ENCODE measurements at places on chromosomes 2 and 18. TPM values are rescaled to one million over a fixed set of nuclear protein-coding genes. Genes with fewer than 3 reads are reported as not detected.

REG1B gene
- total RNA-seq = not detected

LRATD1 gene
- 14.2 TPM for total RNA-seq

ATP5MC3 gene
- 209 TPM for total RNA-seq

DNA sequence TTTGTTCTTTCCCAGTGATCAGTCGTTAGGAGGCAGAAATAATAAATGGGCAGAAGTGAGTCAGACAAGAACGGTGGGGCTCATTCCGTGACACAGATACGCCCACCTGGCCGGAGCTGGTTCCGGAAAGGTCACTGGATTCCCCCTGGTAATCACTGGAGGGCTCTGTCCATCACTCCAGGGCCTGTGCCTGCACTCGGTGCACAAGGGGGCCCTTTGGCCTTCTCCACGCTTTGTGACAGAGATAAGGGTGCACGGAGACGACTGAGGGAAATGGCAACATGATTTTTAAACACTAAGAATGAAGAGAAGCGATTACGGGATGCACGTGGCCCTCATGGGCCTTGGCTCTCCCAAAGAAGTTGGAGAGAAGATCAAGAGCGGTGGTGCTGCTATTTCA lies 84.4 kb downstream of the PTGR3 start:
- no peaks in the 10 kb centered on the region for H3K36me3 ChIP-seq
- H3K4me1 ChIP-seq = no peaks in the 10 kb centered on the region
- no peak overlapping the region for H3K4me3 ChIP-seq
- H3K27ac ChIP-seq = no peak overlapping the region

GRCh38 chr2:88016960-88017779 lies 823 bp upstream of the RNU2-63P start:
- H3K27me3 ChIP-seq = no peaks in the 10 kb centered on the region
- DNase-seq = no peak
- H3K36me3 ChIP-seq = peaks cover 21% of the 10 kb centered on the region
- H3K4me1 ChIP-seq = peaks cover 32% of the 10 kb centered on the region
- H3K4me3 ChIP-seq = peak overlapping the region; percentile 87

DNA sequence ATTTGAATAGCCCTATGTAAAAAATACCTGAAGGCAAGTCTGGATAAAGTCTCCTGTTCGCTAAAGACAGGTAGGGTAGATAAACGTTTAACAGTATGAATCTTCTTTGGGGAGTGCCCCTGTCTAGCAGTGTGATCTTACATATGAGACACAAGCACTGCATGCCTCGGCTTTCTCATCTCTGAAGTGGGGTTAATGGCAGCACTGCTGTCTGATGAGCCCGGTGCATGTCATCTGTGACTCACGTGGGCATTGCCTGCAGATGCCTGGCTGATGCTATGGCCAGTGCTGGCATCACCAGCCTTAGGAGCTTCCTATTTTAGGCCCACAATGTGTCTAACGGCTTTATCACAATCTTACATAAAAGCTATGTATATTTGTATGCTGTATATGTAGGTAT lies 50.1 kb downstream of the GALR1 start:
- no peaks in the 10 kb centered on the region for H3K4me1 ChIP-seq
- H3K36me3 ChIP-seq = no peaks in the 10 kb centered on the region
- H3K27me3 ChIP-seq = peaks cover 55% of the 10 kb centered on the region
- DNase-seq = no peak
- no peak overlapping the region for H3K4me3 ChIP-seq

DNA sequence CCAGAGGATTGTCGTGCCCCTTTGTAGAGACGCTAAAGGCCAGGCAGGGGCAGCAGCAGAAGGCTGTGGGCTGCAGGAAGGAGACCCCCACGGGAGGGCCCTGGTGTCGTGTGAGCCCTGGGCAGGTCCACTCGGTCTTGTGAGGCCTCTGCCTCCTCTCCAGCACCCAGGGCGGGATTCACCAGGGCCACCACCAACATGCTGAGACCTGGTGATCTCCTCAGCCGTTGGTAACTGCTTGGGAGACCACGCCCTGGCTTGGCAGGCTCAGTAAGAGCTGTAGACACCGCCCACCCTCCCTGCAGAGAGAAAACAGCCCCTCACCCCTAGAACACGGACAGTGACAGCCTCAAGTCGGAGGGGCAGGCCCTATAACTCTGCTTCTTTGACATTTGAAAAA lies 21.1 kb downstream of the MBP start:
- H3K27ac ChIP-seq = peak overlapping the region; percentile 96
- peaks cover 85% of the 10 kb centered on the region for H3K4me1 ChIP-seq
- no peak overlapping the region for H3K4me3 ChIP-seq
- peaks cover 86% of the 10 kb centered on the region for H3K36me3 ChIP-seq
- no peaks in the 10 kb centered on the region for H3K27me3 ChIP-seq
